Lower lobe of right lung (tissue), 2 donors: ENCODE measurements at places on chromosomes 7 and 10. TPM values are rescaled to one million over a fixed set of nuclear protein-coding genes. Genes with fewer than 3 reads are reported as not detected.

DNA sequence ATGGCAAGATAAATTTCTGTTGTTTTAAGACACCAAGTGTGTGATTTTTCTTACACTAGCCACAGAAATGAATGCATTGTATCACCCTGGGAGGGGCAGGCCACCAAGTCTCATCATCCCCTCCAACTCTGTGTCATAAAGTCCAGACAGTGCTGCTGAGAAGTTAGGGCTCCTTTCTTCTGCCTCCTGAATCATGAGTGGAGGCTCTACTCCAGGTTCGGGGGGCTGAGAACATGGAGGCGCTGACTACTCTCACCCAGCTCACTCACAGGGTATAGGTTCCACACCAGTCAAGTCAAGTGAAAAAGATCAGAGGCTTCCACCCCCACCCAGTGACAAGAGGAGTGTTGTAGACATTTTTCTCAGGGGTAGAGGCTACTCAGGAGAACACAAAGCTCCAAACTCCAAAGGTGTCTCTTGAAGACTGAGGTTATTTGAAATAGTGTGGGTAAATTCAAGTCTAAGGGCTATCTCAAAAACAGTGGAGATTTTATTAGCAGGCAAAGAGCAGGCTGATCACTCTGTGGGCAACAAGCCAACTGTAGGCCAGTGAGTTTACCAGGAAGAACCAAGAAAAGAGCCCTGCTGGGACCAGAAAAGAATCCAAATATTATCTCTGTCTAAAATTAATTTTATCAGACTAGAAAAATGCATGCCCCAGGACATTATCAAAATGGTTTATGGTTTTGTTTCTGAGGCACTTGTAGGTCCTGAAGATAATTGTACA is 118.6 kb upstream of the RET start:
- H3K36me3 ChIP-seq = no peaks in the 10 kb centered on the region
- no peak overlapping the region for H3K27ac ChIP-seq
- no peak overlapping the region for H3K4me3 ChIP-seq
- DNase-seq = no peak
- H3K27me3 ChIP-seq = no peaks in the 10 kb centered on the region

GRCh38 chr7:150356265-150356897 is 12.2 kb upstream of the REPIN1 start:
- no peak overlapping the region for H3K27ac ChIP-seq
- H3K4me3 ChIP-seq = no peak overlapping the region
- H3K27me3 ChIP-seq = no peaks in the 10 kb centered on the region
- H3K36me3 ChIP-seq = no peaks in the 10 kb centered on the region
- peaks cover 6% of the 10 kb centered on the region for H3K4me1 ChIP-seq

- H3K4me1 ChIP-seq = peaks cover 78% of the 10 kb centered on the region
- no peaks in the 10 kb centered on the region for H3K36me3 ChIP-seq
- H3K27me3 ChIP-seq = no peaks in the 10 kb centered on the region
- no peak for DNase-seq
These were observed 69.0 kb downstream of the ADD3 start for GRCh38 chr10:110076559-110077318.

DNA sequence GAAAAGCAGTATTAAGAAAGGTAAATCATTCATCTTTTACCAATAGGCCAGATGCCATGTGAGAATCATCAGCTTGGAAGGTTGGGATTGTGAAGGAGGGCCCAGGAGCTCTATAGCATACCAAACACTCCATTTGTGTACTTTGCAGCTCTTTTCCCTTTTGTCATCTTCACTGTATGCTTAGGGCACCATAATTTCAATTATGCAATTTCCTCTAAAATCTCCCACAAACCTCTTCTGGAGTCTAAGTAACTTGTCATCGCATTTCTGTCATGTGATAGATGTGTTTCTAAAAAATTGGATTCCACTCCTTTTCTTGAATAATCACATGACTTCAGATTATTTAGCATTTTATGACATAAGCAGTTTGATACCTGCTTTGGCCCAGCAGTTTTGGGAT is 17.9 kb downstream of the RPP30 start:
- H3K4me3 ChIP-seq = no peak overlapping the region
- no peak overlapping the region for H3K27ac ChIP-seq

DNA sequence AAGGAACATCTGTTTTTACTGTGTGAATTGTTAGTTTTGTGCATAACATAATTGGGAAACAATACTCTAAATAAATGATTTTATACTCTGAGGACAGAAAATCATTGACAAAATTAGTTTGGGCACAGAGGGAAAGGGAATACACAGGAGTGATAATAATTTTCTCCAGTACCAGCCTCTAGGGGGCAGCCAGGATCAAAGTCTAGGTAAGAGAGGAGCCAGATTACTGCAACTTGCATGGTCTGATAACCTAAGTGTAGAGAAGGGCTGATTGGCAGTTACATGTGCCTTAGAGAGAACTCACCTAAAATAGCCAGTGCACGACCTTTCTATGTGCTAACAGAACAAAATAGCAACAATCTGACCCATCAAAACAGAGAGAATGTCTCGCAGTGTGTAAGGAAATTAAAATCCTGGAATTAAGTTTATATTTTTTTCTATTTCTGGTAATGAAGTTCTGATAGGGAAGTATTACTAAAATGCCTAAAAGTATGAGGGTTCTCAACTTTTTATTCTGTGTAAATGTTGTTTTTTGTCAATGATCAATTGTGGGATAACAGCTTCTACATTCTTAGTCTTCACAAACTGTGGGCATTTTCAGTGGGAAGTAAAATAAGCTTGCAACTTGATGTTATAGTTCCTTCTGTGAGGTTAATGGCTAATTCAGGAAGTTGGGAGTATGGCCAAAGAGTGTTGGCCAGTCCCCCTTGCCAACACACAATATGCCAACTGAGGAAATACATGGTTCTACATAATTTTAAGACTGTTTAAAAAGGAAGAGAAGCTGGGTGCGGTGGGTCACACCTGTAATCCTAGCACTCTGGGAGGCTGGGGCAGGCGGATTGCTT is 66.4 kb downstream of the EXOC6 start:
- H3K27me3 ChIP-seq = no peaks in the 10 kb centered on the region
- no peak overlapping the region for H3K4me3 ChIP-seq
- no peak for DNase-seq
- peaks cover 5% of the 10 kb centered on the region for H3K36me3 ChIP-seq
- H3K27ac ChIP-seq = no peak overlapping the region

- no peaks in the 10 kb centered on the region for H3K27me3 ChIP-seq
- DNase-seq = no peak
- H3K4me3 ChIP-seq = no peak overlapping the region
- peaks cover 17% of the 10 kb centered on the region for H3K4me1 ChIP-seq
- H3K27ac ChIP-seq = no peak overlapping the region
These were observed 72.6 kb downstream of the ITGB8 start for GRCh38 chr7:20403331-20403730.

DNA sequence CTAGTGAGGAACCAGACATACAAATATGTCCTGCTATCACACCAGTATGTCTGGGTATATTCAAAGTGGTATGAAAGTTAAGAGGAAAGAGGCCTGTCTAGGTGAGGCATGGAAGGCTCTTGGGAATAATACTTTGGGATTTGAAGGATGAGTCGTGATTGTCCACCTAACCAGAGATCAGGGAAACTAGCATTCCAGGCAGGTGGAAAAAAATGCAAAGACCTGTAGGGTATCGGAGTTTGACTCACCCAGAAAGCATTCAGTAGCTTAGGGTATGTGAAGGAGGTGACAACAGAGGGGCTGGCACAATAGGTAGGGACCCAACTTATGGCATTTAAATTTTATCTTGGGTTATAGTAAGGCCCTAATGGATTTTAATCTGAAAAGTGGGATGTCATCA is 950 bp upstream of the GCC1 start:
- no peak overlapping the region for H3K27ac ChIP-seq
- no peaks in the 10 kb centered on the region for H3K27me3 ChIP-seq
- DNase-seq = no peak
- no peak overlapping the region for H3K4me3 ChIP-seq

DNA sequence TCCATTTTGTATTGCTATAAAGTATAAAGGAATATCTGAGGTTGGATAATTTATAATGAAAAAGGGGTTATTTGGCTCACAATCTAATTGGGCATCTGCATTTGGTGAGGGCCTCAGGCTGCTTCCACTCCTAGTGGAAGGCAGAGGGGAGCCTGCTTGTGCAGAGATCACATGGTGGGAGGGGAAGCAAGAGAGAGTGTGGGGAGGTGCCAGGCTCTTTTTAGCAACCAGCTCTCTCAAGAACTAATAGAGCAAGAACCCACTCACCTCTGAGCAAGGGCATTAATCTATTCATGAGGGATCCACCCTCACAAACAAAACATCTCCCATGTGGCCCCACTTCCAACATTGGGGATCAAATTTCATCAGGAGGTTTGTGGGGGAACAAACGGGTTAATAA is 64.6 kb downstream of the OGDH start:
- H3K27ac ChIP-seq = no peak overlapping the region
- no peak for DNase-seq
- no peak overlapping the region for H3K4me3 ChIP-seq

DNA sequence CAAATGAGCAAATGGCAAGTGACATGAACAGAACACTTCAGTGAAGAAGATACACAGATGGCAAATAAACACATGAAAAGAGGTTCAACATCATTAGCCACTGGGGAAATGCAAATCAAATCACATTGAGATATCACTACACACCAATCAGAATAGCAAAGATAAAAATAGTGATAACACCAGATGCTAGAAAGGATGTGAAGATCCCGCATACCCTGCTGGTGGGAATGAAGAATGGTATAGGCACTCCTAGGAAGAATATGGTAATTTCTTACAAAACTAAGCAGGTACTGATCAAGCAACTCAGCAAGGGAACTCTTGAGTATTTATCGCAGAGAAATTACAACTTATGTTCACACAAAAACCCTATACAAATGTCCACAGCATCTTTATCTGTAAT is 11.2 kb downstream of the LAMB4 start:
- no peak overlapping the region for H3K4me3 ChIP-seq
- peaks cover 9% of the 10 kb centered on the region for H3K4me1 ChIP-seq
- DNase-seq = no peak
- H3K36me3 ChIP-seq = no peaks in the 10 kb centered on the region
- no peaks in the 10 kb centered on the region for H3K27me3 ChIP-seq
- H3K27ac ChIP-seq = no peak overlapping the region

DNA sequence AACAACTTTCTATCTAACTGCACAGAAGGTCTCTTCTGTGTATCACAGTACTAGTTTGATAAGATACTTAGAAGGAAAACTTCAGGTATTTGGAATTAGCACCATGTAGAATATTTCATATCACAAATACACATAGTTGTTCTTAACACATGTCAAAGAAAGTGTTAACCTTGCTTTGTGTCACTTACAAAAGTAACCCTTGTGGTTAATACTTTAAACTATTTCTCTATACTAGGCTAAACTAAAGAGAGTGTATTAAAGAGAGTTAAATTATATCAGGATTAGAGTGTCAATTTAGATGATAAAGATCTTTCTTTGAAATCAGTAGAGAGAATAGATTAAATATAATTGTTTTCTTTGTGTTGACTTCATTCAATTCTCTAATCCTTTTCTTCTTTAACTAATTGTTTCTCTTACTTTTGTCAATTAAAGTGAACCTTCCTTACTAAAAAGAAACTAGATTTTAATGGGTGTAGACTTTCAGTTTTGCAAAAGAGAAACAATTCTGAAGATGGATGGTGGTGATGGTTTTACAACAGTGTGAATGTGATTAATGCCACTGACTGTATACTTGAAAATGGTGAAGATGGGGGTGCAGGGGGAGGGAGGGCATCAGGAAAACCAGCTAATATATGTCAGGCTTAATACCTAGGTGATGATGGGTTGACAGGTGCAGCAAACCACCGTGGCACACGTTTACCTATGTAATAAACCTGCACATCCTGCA is 67.8 kb downstream of the CHN2 start:
- no peak overlapping the region for H3K27ac ChIP-seq
- no peak overlapping the region for H3K4me3 ChIP-seq
- peaks cover 5% of the 10 kb centered on the region for H3K4me1 ChIP-seq
- no peaks in the 10 kb centered on the region for H3K27me3 ChIP-seq
- no peaks in the 10 kb centered on the region for H3K36me3 ChIP-seq
- DNase-seq = no peak

- H3K4me3 ChIP-seq = no peak overlapping the region
- H3K4me1 ChIP-seq = peaks cover 7% of the 10 kb centered on the region
- no peaks in the 10 kb centered on the region for H3K36me3 ChIP-seq
- no peak for DNase-seq
- H3K27ac ChIP-seq = no peak overlapping the region
These were observed 256.8 kb downstream of the ELFN1 start for GRCh38 chr7:1926908-1927306.

DNA sequence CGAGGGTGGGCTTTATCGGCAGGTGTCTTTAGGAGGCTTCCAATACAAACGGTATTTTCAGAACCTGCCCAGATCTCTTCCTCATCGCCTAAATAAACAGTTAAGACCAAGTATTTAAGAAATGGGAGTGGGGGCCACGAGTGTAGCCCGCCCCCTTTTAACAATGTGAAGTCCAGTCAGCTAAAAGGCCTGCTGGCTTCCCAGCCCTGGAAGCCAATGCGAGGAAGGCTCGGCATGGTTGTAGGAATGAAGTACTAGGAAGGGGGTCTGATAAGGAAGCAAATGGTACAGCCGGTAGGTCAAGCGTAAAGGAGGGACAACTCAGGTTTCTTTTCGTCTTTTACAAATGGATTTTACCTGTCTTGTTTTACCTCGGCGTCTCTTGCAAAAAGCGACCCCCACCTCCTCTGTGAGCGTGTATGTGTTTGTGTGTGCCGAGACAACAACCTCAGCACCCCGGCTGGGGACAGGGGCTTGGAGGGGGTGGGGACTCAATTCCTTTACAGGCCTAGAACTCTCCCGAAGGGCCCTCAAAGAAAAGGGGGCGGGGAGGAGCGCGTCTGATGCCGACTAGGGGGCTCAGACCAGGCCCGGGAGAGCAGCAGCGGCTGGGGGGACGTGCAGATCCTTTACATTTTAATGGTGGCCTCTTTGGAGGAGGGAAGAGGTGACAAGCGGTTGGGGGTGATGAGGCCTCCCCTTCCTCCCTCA is 147.6 kb downstream of the GPR85 start:
- H3K36me3 ChIP-seq = no peaks in the 10 kb centered on the region
- peak overlapping the region; percentile 69 for H3K27ac ChIP-seq
- no peaks in the 10 kb centered on the region for H3K27me3 ChIP-seq
- peaks cover 25% of the 10 kb centered on the region for H3K4me1 ChIP-seq

- no peaks in the 10 kb centered on the region for H3K27me3 ChIP-seq
- no peaks in the 10 kb centered on the region for H3K4me1 ChIP-seq
- no peaks in the 10 kb centered on the region for H3K36me3 ChIP-seq
- H3K4me3 ChIP-seq = no peak overlapping the region
- no peak for DNase-seq
These were observed 36.8 kb downstream of the SP8 start for GRCh38 chr7:20749906-20750305.

- DNase-seq = peak; percentile 59
- H3K27me3 ChIP-seq = no peaks in the 10 kb centered on the region
- H3K27ac ChIP-seq = no peak overlapping the region
- H3K4me1 ChIP-seq = no peaks in the 10 kb centered on the region
- no peak overlapping the region for H3K4me3 ChIP-seq
These were observed 143.1 kb upstream of the STK17A start for GRCh38 chr7:43439631-43440401.

OPN1SW gene
- not detected for total RNA-seq

ZCWPW1 gene
- 4.9 TPM for total RNA-seq

CDK14 gene
- total RNA-seq = 58.6 TPM

ZNF239 gene
- total RNA-seq = 2.1 TPM

ITIH5 gene
- total RNA-seq = 14.8 TPM

ASB4 gene
- total RNA-seq = 0.50 TPM

HOGA1 gene
- total RNA-seq = 1.1 TPM

TAS2R4 gene
- 2.0 TPM for total RNA-seq
